ENCODE measurements at places on chromosomes 5 and 9.

GRCh38 chr9:70120834-70121510 lies 77.3 kb downstream of the MAMDC2 start:
- DNase-seq, result no peak

GRCh38 chr5:135384898-135385297 lies 14.1 kb downstream of the MACROH2A1 start:
- no peak for DNase-seq

DNA sequence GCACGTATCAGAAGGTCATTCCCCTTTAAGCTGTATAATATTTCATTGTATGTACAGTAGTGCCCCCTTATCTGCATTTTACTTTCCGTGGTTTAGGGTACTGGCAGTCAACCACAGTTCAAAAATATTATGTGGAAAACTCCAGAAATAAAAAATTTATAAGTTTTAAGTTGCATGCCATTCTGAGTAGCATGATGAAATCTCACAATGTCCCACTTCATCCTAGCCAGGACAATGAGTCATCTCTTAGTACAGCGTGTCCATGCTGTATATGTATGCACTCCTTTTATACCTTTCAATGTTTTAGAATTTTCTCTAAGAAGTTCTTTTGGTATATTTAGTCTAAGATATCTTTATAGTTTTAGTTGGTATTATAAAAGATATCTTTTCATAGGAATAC lies 115.0 kb upstream of the HAND1 start:
- DNase-seq, result no peak

GRCh38 chr9:127540664-127541041 lies 71.4 kb upstream of the STXBP1 start:
- DNase-seq, result no peak

DNA sequence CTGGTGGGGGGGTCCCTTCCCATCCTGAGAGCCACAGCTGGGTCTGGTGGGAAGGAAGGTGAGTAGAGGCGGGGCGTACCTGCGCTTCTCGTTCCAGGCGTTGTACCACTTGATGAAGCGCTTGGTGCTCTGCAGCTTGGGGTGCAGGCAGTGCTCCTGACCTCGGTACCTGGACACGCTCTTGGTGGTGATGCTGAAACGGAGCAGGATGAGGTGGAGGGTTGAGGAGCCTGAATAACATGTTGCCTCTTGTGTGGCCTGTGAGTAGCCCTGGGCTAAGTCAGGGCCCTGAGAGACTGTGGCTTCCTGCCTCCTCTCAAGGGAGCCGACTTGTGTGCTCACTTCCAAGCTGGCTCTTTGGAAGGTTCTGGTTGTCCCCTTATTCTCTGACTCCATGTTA lies 4.3 kb downstream of the CXCL14 start:
- no peak for DNase-seq

- no peak for DNase-seq
Measured at GRCh38 chr9:26756881-26757280, 135.7 kb downstream of the CAAP1 start.

- no peak for DNase-seq
Measured at GRCh38 chr9:90802386-90802985, 867 bp downstream of the SYK start.

- no peak for DNase-seq
Measured at GRCh38 chr5:164578401-164578800, 1073.0 kb downstream of the MAT2B start.

GRCh38 chr9:95552814-95553546 lies 36.2 kb upstream of the PTCH1 start:
- peak; percentile 10 for DNase-seq

- no peak for DNase-seq
Measured at GRCh38 chr9:14911046-14911445, 818 bp upstream of the FREM1 start.

DNA sequence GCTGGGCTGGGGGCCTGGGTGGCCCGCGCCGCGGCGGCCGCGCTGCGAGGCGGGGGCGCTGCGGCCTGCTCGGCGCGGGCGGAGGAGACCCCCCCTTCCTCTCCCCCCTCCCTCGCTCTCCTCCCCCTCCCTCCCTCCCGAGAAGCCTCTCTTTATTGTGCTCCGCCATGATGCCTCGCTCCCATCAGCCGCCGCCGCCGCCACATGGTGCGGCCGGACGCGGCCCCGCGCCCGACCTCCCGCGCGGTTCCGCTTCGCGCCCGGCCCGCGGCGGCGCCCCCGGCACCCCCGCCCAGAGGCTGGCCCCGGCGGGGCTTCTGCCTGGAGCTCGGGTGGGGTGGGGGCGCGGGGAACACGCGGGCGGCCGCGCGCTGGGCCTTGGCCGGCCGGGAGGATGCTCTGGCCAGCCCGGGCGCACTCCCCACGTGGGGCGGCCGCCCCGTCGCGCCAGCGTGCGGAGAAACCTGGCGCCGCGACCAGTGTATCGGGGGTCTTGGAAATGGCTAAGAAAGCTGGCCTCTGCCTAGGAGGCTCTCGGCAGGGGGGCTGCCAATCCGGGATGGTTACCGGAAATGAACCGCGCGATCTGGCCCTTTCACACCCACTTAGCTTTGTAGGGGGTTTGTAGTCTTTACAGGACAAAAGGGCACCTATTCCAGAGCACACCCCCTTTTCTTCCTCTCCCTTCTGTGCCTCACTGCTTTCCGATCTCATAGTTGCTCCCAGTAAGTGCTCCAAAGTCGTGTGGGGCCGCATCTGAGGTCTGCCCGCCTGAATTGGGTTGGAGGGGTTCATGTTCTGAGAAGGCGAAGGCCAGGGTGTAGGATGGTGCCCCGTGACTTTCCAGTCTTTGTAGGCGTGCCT lies 1.0 kb downstream of the SET start:
- DNase-seq, result peak; percentile 6

DNA sequence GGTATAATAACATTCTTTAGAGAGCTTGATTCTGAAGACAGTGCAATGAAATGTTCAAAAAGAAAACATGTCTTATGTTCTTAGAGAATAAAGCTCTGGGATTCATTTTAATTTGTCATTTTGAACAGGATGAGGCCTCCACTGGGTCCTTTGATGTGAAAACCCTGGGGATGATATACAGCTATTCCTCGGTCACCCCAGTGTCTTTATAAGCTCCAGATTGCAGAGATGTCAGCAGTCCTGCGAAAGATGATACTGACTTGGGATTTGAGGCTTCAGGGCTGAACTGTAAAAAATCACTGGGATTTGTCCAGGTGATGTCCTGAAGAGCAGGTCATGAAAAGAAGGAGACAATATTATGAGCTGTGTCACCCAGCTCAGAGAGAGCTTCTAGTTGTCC lies 529.7 kb upstream of the ZNF608 start:
- DNase-seq, result no peak

DNA sequence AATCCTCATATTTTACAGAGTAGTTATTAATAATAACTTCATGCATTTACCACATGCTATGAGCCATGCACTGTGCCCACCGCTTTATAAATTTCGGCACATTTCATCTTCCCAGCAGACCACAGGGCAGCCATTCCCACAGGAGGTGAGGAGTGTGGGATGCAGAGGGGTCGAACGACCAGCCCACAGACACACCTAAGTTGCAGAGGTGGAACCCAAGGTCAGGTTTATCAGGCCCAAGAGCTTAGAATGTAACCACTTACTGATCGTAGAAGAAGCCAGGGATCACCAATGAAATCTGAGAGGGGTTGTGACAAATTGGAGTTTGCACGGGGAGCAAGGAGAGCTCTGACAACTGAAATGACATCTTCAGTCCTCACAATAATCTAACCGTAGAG lies 303.0 kb upstream of the MSX2 start:
- no peak for DNase-seq
